NCI-H526 (cell line): ENCODE measurements at places on chromosomes 2 and 18.

GRCh38 chr2:106363791-106364190 lies 104.4 kb downstream of the RGPD3 start:
- DNase-seq: no peak

GRCh38 chr2:31324016-31324633 lies 90.2 kb downstream of the EHD3 start:
- no peak for DNase-seq

- DNase-seq: no peak
These were observed 497 bp downstream of the DSC3 start for GRCh38 chr18:31042084-31042405.

DNA sequence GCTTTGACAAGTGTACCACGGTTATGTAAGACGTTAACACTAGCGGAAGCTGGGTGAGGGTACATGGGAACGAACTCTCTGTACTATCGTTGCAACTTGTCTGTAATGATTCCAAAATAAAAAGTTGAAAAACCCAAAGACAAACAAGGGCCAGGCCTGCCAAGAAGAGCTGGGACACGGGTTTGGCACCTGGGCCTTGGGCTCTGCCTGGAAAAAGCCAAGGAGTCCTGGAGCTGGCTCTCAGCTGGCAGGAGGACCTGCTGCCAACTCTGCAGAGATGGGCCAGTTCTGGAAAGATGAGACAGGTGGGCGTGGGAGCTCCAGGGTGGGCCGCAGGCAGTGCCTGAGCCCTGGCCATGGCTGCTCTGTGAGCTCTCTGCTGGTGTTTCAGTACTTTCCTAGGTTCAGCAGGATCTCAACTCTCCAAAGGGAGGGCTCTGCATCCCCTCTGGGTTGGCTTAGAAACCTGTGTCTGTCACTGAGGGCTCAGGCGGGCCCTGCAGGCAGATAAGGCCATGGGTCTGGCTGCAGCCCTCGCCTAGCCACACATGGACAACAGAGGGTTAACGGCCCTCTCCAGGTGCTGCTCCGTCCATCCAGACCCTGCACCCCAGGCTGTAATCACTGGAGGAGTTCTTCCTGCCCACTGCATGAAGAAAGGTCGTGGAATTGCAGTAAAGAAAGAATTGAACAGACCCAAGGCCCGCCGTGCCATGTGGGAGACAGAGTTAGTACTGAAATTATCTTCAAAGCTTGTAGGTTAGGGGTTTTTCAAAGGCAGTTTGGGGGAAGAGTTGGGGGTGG lies 89.9 kb downstream of the RHOB start:
- DNase-seq: no peak

- no peak for DNase-seq
These were observed 20.8 kb downstream of the APCDD1 start for GRCh38 chr18:10475276-10475653.
